ENCODE measurements at places on chromosomes 12 and 14.
A peak's percentile ranks its signal among the peaks of the same experiment; 100 is the strongest.

- H3K4me3 ChIP-seq: no peak overlapping the region
Measured at GRCh38 chr14:62847168-62847567, 198.1 kb downstream of the KCNH5 start.

GRCh38 chr12:93376436-93377251 lies 1.1 kb upstream of the NUDT4 start:
- peak; percentile 28 for DNase-seq
- H3K4me1 ChIP-seq: no peaks in the 10 kb centered on the region
- peak overlapping the region; percentile 94 for H3K27ac ChIP-seq
- H3K36me3 ChIP-seq: no peaks in the 10 kb centered on the region

DNA sequence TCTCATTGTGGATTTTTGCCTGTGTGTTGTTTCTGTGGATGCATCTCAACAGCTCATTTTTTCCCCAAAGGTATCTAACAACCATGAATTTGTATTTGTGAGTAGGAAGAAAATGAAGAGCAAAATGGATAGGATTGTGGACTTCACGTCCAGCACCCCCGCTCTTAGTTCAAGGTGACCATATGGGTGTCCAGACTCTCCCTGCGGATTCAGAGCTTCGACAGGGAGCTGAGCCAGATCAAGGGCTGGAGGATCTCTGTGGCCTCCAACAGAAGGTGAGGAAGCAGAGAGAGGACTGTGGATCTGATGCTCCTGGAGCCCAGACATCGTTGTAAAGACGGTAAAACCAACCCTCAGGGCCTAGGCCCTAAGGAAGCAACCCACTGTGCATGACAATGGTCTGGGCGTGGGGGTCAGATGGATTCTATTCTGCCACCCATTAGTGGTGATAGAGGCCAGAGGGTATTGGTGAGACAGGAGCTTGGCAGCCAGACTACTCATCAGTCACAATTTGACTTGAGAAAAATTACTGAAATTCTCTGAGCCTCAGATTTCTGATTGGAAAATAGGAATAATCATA lies 659.7 kb upstream of the TMEM132C start:
- H3K27ac ChIP-seq: no peak overlapping the region
- no peaks in the 10 kb centered on the region for H3K27me3 ChIP-seq
- no peaks in the 10 kb centered on the region for H3K4me1 ChIP-seq
- no peak overlapping the region for H3K4me3 ChIP-seq
- no peak for DNase-seq

GRCh38 chr14:36256126-36256801 lies 64.2 kb downstream of the MBIP start:
- no peaks in the 10 kb centered on the region for H3K27me3 ChIP-seq
- H3K4me3 ChIP-seq: no peak overlapping the region
- no peaks in the 10 kb centered on the region for H3K4me1 ChIP-seq
- no peaks in the 10 kb centered on the region for H3K36me3 ChIP-seq

DNA sequence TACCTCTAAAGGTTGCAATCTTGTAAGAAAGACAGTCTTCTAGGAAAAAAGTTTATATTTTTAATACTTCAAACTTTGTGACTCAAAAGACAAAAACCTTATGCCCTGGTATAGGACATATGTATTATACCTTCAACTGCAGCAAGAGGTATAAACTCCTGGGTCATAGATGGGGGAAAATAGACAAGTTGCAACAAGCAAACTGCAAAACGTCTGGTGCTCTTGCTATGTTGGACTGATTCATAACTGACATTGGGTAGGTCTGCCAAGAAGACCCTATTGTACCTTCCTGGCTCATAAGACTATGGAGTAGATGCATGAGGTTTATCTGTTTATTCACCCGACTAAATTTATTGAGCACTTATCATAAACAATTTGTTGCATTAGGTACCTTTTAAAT lies 40.9 kb downstream of the BEST3 start:
- H3K4me1 ChIP-seq: no peaks in the 10 kb centered on the region
- H3K27me3 ChIP-seq: no peaks in the 10 kb centered on the region
- DNase-seq: no peak
- no peak overlapping the region for H3K4me3 ChIP-seq
- H3K36me3 ChIP-seq: no peaks in the 10 kb centered on the region

DNA sequence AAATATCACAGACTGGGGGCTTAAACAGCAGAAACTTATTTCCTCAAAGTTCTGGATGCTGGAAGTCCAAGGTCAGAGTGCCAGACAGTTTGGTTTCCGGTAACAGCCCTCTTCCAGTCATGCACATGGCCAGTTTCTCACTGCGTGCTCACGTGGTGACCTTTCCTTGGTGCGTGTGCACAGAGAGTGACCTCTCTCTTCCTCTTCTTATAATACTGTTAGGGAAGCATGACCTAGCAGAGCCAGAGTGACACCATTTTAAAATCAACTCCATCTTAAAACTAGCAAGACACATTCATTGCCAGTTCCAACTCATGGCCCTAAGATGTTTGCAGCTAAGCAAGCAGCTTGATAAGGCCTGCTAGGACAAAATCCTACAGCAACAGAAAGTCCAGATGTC lies 221.5 kb upstream of the DAAM1 start:
- H3K36me3 ChIP-seq: no peaks in the 10 kb centered on the region
- no peaks in the 10 kb centered on the region for H3K4me1 ChIP-seq
- no peaks in the 10 kb centered on the region for H3K27me3 ChIP-seq
- no peak overlapping the region for H3K27ac ChIP-seq
- DNase-seq: no peak

Measured in uterus (tissue), 4 donors.